ENCODE measurements at places on chromosomes 7 and 10. TPM values are rescaled to one million over a fixed set of nuclear protein-coding genes. Genes with fewer than 3 reads are reported as not detected.

The IL6 gene
- 0.27 TPM for total RNA-seq

The NPS gene
- not detected for total RNA-seq

GRCh38 chr7:159109653-159110035 lies 35.0 kb downstream of the VIPR2 start:
- no peak for DNase-seq

- DNase-seq, result no peak
These were observed 96.6 kb downstream of the MKLN1 start for GRCh38 chr7:131424219-131424822.
